ENCODE measurements at places on chromosomes 12 and 14. TPM values are rescaled to one million over a fixed set of nuclear protein-coding genes. Genes with fewer than 3 reads are reported as not detected.

DNA sequence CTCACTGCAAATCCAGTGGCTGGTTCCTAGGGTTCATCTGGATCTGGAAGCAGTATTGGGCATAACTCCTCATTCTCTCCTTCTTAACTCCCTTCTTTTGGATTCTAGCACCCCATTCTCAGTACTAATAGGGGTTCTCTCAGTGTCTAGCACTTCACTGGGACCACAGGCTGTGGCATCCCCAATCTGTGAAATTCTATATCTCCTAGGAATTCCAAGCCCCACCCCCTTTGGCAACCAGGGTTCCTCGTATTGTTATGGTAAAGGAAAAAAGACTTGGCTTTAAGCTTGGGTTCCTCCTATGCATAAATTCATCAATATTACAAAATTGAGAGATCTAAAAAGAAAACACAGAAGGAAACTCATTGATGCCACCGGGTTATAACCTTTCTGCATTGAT, 45.0 kb upstream of the FBXO21 start:
- DNase-seq: no peak

DNA sequence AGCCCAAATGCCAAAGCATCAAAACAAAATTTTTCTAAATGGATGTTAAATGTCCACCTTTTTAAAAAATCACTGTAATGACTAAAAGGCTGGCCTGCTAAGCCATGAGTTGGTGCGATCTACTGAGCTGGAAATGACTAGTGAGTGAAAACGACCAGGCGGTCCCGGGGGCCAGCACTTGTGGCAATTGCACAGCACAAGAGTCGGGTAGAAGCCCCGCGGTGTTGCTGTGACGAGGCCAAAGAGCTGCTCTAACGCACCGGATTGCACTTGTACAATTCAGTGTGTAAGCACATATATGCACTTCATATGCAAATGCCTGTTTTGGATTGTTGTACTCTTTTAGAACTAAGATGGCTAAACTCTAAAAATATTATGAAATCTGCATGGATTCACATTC, 64.1 kb upstream of the DYNC1H1 start:
- no peak for DNase-seq

DNA sequence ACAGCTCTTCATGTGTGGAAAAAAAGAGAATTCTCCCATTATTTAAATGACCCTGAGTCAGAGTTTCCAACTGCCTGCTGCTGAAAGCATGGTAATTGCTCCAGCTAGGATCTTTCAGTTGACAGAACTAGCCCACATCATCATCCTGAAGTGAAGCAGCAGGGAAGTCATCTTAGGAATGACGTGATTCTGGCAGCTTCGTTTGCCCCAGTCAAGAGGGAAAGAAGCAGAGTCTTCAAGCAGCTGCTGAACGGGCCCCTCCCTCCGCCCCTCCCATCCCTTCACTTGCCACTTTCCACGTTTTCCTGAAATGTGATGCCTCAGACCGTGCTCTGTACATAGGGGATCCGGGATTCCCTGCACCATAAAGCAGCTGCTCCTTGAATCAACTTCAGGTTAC, 455.0 kb upstream of the TMEM132C start:
- DNase-seq: no peak

The SPATA7 gene
- 3.3 TPM for total RNA-seq

The LDHB gene
- total RNA-seq: 1,195 TPM

The COX8C gene
- total RNA-seq: not detected

All from activated CD4-positive, alpha-beta T cell treated with anti-CD3 and anti-CD28 coated beads, Interleukin-2, amount 10 ng/mL, durations not matched to agents 7 days and 5 days (primary cell).